Non-pigmented ciliary epithelial cell (primary cell): ENCODE measurements at places on chromosomes 3 and 15.

GRCh38 chr3:111737706-111738086, 121.4 kb upstream of the PHLDB2 start:
- peak; percentile 98 for DNase-seq

- DNase-seq = no peak
Measured at GRCh38 chr15:27025481-27025966, 54.5 kb downstream of the GABRG3 start.

DNA sequence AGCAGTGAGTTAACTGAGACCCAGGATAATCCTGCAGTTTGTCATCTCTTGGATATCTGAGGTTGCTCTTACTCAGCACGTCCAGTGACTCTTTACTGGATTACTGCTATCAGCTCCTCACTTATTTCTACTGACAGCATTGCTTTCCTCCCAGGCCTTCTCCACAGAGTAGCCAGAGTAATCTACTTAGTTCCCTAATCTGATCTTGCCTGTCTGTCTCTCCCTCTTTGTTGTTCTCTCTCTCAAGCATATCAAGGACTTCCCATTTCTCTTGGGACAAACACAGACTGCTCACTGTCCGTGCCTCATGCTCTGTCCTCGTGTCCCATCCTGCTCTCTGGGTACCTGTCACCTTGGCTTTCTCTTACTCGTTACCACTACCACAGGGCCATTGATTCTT, 376.2 kb downstream of the FEZF2 start:
- DNase-seq = no peak

DNA sequence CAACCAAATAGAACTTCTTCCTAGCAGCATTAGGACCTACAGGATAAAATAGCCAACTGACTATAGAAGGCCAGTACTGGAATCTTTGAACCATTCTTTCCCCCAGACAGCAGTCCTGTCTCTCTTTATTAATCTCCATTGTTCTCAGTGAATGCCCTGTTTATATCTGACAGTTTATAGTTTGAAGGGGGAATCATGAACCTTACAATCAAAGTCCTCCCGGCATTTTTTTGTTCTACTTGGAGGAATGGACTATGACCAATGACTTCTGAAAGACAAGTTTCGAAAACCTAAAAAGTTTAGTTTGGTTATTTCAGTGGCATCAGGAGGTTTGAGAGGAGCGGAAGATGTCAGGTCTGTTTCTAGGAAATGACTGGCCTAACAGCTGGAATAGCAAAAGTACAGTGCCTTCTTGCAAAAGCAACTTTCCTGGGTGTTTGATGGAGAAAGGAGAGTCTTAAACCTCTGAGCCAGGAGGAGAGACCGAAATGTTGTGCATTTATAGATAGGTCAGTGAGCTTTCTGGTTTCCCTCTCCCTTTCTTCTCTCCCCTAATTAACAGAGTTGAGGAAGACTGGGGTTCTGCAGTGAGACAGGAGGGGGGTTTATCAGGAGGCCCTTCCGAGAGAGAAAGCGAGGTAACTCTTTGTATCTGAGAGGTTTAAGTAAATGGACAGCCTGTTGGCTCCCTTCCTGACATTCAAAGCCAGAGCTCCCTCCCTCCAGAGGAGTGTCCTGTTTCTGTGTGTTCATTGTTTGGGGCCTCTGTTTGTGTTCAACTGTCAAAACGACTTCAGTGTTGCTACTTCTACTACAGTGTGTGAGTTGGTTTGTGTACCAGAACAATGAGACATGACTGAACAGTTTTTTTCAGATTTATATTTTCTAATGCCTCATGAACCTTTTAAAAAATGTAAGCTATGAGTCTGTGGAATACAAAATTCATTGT, 383.0 kb upstream of the RARB start:
- DNase-seq = no peak

DNA sequence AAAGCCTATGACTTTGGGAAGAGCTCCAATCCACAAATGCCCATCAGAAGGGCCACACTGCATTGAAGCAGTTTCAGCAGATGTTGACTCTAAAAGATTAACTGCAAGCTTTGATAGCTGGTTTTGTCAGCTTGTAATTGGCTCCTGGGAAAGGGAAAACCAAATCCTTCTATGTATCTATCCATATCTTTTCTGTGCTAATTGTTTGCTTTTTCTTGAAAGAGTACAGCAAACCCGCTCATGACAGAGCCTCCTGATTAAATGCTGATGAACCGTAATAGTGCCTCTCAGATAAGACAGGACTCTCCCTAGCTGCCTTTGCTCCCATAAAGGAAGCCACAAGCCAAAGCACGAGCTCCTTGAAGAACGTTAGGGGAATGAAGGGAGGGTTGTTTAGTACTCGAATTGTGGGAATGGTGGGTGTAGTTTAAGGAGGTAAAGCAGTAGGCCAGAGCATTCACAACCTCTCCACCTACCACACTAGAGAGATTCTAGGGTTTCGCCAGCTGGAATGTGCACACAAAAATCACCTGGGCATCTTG, 33.6 kb upstream of the LRIG1 start:
- DNase-seq = no peak

DNA sequence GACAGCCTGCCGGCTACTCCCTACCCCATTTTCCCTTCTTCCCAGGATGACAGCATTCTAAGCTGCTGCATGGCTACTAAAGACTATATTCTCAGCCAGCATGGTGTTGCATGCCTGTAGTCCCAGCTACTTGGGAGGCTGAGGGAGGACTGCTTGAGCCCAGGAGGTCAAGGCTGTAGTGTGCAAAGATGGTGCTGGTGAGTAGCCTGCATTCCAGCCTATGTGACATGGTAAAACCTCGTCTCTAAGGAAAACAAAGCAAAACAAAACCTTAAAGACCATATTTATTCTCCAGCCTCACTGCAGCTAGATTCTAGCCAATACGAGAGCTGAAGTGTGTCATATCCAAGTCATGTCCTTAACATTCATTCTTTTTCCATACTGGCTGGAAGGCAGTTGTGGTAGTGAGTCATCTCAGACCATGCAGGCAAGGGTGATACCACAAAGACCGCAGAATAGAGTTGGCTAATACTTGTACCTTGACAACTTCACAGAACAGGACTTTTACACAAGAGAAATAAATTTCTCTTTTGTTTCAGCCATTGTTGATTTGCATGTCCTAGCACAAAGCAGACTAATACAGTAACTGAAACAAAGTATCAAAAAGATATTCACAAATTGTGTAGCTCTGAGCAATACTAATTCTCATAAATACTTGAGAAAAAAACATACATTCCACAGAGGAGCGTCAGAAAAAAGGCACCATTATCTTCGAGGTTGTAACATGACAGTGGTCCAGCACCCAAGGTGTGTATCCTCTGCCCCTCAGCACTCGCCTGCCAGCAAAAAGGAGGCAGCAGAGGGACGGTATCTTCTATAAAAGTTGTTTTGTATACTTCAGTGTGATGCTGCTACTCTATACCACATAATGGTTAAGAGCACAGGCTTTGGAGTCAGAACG, 14.8 kb downstream of the PBRM1 start:
- peak; percentile 100 for DNase-seq

- no peak for DNase-seq
Measured at GRCh38 chr15:40582726-40583246, 11.3 kb upstream of the KNL1 start.

GRCh38 chr15:81030301-81030750, 29.6 kb downstream of the TLNRD1 start:
- no peak for DNase-seq

- DNase-seq = no peak
Measured at GRCh38 chr3:148796799-148797198, 30.8 kb upstream of the CPB1 start.

GRCh38 chr3:160478338-160478737, 28.8 kb upstream of the TRIM59 start:
- DNase-seq = peak; percentile 50

GRCh38 chr15:92733090-92733933, 77.7 kb upstream of the FAM174B start:
- DNase-seq = no peak

DNA sequence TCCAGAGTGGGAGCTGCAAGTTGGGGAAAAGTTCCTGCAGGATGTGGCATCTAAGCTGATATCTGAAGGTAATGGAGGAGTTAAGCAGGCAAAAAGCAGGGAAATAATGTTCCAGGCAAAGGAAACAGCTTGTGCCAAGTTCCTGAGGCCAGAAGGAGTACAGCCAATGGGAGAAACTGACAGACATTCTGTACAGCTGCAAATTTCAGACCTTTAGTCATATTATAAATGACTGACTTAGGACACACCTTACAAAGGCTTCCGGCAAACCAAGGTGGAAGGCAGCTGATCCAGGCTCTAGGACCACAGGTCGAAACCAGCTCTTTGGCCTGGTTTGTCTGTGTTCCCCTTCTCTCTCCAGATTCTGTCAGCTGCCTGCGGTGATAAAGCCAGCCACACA, 9.3 kb downstream of the WWTR1 start:
- no peak for DNase-seq

DNA sequence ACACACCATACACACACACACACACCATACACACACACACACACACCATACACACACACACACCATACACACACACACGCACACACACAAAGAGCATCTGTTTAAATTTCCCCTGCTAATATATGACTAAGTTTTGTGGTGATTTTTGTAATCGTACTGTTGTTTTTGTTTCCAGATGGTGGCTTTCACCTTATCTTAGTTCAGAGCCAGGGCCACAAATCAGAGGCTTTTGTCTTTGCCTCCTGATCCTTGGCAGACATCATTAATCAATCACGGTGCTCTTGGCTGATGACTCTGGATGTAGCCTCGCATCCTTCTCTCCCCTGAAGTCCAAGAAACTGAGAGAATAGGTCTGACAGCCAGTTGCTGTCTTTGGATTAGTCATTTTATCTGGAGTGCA, 52.1 kb downstream of the EDEM1 start:
- DNase-seq = peak; percentile 2

DNA sequence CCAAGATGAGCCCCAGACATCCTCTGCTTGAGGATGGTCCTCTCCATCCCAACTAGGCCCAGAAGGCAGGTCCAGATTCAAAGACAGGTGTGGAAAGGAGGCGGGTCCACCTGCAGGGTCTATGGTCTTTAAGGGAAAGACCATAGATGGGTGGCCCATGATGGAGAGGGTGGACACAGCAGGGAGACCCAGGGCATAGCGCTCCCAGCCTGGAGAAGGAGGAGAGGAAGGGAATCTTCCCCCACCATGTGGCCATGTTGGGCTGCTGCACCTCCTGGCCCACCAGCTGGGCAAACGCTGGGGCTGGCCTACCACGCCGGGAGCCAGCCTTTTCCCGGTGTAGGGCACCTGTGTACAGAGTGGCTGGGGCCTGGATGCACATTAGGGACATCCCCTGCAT, 265.2 kb upstream of the TLE3 start:
- no peak for DNase-seq

DNA sequence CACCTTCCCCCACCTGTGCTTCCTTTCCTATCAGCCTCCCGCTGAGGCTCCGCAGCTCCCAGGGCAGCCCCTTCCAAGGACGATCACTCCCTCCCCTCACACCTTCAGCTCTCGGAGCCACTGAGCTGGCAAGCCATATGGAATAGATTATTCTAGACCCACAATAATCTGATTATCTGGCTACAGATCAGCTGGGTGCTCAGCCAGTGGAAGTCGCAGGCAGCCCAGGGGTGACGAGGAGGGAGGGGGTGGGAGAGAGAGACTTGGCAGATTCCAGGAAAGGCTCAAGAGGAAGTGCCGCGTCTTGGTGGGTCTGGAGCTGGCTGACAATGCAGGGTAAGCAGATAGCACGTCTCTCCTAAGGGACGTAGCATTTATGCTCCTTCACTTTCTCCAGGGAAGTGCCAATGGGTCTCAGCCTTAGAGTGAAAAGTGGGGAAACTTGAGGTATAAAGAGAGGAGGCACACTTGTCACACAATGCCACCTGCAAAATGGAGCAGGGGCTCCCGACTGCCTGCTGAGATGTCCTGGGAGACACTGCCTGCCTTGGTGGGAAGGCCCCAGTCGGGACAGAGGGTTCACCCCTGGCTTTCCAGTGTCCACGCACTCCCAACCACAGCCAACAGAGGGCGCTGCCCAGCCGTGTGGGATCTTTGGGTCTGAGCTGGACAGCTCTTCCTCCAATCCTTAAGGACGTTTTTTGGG, 9.4 kb upstream of the MESP1 start:
- DNase-seq = no peak

GRCh38 chr15:66662522-66662921, 39.5 kb upstream of the SMAD6 start:
- no peak for DNase-seq

- DNase-seq = no peak
Measured at GRCh38 chr15:99345832-99346462, 94.7 kb downstream of the LRRC28 start.

DNA sequence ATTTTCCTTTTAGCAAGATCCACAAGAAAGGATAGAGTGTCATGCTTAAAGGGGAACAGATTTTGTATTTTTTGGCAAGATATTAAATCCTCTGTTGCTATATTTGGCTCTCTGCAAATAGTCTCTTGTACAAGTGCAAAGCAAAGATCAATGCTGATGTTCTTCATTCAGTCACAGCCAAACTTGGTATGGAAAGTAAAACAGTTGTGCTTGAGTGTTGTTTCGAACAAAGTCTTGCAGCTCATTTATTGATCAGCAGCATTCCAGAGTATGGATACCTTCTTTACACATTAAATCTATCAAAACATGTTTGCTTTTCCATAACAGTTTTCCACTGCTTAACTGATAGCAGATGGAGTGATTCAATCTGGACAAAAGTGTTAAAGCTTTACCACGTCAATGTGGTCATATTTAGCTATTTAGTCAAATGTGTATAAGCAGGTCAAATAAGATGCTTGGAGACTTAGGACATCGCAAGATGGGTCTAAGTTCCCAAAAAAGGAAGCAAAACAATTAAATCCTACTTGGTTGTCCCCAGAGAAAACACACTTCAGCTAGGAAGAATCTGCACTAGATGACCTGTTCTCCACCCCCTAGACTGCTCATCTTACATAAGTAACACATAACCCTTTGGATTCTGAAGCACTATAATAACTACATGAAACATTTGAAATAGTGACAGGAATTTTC, 52.4 kb downstream of the VGLL3 start:
- DNase-seq = no peak

DNA sequence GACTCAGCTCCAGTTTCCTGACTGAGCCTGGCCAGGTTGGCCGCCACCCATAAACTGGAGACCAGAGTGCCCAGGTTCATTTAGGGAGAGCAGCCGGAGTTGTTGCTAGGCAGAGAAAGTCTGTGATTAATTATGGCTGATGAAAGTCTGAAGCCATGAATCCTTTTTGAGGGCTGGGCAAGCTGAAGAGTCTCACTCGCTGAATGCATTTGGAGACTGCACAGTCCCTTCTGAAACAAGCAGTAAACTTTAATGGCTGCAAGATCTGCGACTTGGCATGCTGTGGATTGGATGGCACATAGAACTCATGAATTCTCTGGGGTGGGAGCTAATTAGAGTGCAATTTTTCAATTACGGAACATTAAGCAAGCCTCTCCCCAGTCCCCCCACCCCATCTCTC, 282.1 kb downstream of the RPLP1 start:
- DNase-seq = no peak

- DNase-seq = no peak
Measured at GRCh38 chr3:153182501-153183293, 20.7 kb downstream of the RAP2B start.
